ENCODE measurements at places on chromosomes 1 and 21. TPM values are rescaled to one million over a fixed set of nuclear protein-coding genes. Genes with fewer than 3 reads are reported as not detected.

The GSTM4 gene
- total RNA-seq, result 9.4 TPM

DNA sequence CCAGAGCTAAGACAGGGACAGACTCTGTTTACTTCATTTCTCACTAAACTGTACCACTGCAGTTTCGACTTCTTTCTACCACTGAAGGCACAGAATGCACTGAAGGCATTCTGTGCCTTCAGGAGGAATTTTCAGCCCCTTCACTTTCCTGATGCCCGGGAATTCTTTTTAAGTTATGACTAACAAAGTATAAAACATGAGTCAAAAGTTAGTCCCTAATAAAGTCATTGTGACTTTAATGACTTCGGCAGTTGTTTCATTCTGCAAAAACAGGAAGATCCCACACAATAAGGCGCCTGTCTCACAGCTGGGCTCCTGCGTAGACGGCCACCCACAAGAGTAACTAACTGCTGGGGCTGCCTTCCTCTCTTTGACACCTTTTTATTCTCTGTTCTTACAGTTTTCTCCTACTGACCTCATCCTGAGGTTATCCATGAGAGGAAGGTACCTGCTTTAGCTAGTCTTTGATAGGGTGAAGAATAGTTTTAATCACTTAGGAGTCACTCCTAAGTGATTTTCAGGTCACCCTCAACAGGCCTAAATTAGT lies 183.9 kb upstream of the SGIP1 start:
- no peak for DNase-seq

DNA sequence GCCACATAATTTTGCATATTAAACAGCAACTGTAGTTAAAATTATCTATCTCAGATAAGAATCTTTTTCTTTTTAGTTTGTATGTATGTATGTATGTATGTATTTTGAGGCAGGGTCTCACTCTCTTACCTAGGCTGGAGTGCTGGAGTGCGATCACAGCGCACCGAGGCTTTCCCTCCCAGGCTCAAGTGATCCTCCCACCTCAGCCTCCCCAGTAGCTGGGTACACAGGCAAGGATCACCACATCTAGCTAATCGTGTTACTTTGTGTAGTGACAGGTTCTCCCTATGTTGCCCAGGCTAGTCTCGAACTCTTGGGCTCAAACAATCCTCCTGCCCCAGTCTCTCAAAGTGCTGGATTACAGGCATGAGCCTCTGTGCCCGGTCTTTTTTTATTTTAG lies 30.5 kb upstream of the PUM1 start:
- DNase-seq, result no peak

GRCh38 chr1:160397651-160398050 lies 2.7 kb upstream of the VANGL2 start:
- DNase-seq, result no peak

The NBL1 gene
- 114 TPM for total RNA-seq

- no peak for DNase-seq
Measured at GRCh38 chr1:86499987-86500593, 31.4 kb downstream of the CLCA1 start.

The TNFRSF9 gene
- total RNA-seq, result under 0.01 TPM

GRCh38 chr1:36157115-36157903 lies 1.3 kb downstream of the MAP7D1 start:
- peak; percentile 91 for DNase-seq

The DENND4B gene
- total RNA-seq, result 26.8 TPM

- DNase-seq, result no peak
Measured at GRCh38 chr1:64882574-64883255, 83.6 kb downstream of the JAK1 start.

- DNase-seq, result peak; percentile 34
Measured at GRCh38 chr1:204709021-204709420, 23.5 kb upstream of the LRRN2 start.

DNA sequence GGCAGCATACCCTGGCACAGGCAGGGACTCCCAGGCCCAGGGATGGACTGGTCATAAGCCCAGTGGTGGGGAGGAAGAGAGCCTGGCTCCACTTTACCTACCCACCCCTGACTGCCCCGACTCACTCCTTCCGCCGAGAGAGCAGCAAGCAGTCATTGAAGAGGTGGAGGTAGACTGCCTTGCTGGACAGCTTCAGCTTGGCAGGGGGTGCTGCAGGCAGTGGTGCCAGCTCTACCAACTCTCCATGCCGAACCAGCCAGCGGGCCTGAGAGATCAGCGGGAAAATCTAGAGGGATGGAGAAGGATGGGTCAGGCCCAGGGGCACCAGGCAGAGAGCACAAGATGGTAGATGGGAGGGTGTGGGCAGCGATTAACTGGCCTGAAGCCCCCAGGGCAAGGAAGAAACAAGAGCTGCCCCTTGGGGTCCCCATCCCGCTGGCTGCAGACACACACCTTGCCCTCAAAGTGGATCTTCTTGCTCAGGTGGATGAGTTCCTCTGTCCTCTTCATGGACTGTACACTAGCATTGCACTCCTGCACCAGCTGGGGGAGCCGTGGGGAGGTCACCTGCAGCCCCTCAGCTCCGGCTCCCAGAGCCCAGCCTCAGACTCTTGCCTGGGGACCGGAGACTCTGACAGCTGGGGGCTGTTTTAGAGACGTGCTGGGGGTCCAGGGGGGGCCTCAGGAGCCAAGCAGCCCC lies 7.7 kb downstream of the ARHGEF19 start:
- peak; percentile 72 for DNase-seq

DNA sequence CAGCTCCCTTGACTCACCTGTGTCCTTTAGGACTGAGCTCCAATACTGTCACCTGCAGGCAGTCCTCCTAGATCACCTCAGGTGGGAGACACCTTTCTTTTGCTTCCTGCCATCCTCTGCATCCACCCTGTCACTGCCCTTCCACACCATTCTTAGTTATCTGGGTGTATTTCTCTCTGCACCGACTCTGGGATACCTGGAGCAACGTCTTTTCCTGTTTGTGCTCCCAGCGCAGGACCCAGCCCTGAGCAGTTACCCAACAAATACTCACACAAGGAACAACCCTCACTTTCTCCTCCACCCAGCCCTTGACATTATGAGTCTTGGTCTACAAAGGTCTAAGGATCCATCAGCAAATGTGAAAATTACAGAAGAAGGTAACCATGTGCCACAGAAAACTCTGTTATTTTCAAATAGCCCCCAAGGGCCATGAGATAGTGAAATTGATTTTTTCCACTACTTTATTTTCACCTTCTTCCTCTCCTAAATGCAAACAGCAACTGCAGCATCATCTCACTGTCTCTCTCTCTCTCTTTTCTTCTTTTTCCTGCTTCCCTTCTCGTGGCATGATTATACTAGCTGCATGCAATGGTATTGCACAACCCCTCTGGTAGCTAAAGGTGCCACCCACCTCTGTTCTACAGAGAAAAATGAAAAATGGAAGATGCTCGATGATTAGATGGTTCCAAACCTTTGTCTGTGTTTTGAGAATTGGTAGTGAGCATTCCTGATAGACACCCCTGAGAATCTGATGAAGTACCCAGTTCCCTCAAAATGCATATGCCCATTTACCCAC lies 89.0 kb downstream of the MIS18A start:
- no peak for DNase-seq

The KCNE1 gene
- total RNA-seq, result 0.29 TPM

The SLC45A1 gene
- total RNA-seq, result 1.8 TPM

The CFAP45 gene
- 0.29 TPM for total RNA-seq

GRCh38 chr1:20487236-20487590 lies 1.2 kb upstream of the CAMK2N1 start:
- DNase-seq, result peak; percentile 87

DNA sequence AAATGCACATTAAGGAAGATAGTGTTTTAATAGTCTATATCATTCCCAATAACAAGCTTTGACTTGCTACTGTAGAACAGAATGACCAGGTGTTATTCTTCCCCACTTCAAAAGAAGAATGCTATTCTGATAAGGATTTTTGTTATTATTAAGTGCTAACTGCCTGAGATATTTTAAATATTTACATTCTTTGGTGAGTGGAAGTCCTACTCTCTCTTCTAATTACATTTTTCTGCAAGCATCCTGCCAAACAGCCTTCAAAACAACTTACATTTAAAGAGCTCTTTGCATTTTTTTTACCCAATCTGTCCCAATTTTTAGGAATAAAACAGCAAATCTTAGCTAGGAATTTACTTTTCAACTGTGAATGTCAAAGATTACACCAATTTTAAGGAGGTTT lies 23.5 kb upstream of the SYDE2 start:
- no peak for DNase-seq

DNA sequence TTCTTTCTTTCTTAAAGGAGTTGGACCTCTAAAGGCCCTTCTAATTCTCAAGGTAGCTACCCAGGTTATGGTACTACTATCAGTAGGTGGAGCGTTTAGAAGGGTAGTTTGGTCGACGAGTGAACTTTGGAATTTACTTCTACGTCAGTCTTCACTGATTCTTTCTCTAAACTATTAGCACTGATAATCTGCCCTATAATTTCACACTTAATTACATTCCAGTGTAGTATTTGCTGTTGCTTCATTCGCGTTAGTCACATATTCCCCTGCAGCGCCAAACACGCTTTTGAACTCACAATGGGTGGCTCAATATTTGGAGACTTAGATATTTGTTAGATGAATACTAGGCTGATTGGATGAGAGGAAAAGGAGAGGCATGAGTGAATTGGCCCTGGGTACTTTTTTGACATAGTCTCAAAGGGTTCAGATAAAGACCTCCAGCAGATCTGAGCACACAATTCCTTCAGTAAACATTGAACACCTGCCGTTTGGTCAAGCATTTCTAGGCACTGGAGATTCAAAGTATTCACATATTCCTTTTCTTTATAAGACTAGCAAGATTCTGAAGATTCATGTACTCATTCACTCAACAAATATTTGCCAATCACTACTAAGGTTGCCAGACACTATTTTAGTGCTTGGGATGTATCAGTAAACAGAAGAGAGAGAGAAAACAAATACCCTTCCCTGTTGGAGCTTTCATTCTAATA lies 929 bp upstream of the FOXJ3 start:
- peak; percentile 88 for DNase-seq

- DNase-seq, result no peak
Measured at GRCh38 chr1:1875932-1876331, 15.0 kb downstream of the GNB1 start.

- no peak for DNase-seq
Measured at GRCh38 chr1:20028125-20028524, 41.9 kb upstream of the PLA2G5 start.

The ZSWIM5 gene
- 0.36 TPM for total RNA-seq

DNA sequence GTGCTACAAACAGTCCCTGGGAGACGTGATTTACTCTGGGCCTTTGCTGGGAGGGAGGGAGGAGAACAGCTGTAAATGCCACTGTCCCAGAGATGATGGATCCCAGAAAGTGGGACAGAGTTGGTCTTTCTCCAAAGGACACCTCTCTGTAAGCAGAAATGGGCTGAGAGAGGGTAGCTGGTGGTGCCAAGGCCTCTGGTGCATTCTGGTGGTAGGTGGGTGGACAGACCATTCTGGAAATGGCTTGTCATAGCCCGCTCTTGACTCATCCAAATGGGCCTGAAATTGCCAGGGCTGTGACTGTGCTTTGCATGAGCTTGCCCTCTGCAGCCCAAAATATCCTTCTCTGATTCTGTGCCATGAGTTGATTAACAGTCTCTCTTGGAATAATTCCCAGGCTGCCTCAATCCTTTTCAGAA lies 36.1 kb downstream of the CCDC185 start:
- peak; percentile 78 for DNase-seq

DNA sequence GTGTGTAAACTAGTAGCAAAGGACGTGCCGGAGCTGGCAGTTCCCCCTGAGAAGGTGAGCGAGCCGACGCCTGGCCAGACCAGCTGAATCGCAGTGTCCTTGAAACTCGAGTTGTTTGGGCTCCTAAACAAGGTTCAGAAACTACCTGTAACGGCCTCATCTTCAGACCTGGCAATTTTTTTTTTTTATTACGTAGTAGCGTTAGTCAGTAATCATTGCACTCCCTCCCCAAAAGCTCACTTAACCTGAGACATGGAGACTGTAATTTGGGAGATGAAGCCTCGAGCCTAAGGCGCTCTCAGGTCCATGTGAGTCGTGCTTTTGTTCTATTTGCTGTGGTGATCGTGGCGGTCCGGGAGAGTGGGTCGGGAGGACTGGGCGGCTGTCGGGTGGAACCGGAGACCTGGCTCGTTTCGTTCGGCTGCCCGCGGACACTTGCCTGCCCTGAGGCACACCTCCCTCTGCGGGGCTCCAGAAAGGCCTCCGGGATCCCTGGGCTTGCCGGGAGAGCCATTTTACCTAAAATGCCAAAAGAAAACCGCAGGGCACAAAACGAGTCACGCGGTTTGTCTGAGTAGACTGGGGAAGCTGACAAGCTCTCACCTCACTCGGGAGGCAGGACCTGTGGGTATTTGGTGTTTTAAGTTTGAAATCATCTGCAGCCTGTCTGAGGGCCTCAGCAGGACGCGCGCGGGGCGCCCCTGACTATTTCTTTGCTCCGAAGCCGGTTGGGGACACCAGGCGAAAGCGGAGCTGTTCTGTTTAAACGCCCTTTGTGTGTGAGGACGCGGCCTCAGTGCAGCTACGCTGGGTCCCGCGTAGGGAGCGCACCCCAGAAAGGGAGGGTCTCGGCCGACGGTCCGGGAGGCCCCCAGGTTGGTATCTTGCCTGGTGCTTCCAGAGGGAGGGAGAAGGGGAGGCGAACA lies 722 bp downstream of the LHX8 start:
- DNase-seq, result peak; percentile 43

GRCh38 chr1:7743346-7743745 lies 27.8 kb upstream of the VAMP3 start:
- peak; percentile 27 for DNase-seq

- DNase-seq, result peak; percentile 73
Measured at GRCh38 chr21:44709426-44710293, 1.7 kb downstream of the TSPEAR start.

- peak; percentile 84 for DNase-seq
Measured at GRCh38 chr1:212630158-212630900, 21.8 kb downstream of the ATF3 start.

DNA sequence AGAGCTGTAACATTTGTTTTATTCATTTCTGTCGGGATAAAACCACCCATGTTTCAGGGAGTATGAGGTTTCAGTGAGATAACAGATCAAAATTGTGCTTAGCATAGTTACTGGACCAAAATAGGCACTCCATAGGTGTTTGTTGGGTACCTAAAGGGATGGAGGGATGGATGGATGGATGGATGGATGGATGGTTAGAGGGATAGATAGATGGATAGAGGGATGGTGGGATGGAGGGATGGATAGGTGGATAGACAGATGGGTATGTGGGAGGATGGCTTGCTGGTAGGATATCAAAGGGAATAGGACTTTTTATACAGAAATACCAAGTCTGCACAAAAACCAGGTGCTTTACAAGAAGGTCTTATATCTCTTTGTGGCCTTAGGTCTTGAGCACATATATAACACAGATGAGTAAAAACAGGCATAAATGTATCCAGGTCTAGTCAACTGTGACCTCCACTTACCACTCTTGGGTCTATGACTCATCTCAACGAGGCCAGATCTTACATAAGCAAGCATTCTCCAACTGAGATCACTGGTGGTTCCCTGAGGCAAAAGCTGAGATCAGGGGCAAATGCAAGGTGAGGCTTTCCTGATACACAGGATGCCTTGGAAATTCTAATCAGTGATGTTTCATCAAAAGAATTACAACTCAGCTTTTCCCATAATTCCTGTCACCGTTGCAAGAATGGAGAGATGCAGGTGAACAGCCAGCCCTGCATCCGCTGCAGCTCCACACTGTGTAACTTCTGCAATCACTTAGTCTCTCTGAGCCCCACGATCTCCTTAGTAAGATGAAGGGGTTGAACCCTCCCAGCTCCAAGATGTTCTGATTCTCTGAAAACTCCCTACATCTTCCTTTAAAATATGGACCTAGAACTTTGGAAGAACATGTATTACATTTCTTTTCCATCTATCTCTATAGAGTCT lies 32.0 kb downstream of the PTAFR start:
- peak; percentile 77 for DNase-seq
